T-helper 2 cell (primary cell): ENCODE measurements at places on chromosomes 6 and 20.

DNA sequence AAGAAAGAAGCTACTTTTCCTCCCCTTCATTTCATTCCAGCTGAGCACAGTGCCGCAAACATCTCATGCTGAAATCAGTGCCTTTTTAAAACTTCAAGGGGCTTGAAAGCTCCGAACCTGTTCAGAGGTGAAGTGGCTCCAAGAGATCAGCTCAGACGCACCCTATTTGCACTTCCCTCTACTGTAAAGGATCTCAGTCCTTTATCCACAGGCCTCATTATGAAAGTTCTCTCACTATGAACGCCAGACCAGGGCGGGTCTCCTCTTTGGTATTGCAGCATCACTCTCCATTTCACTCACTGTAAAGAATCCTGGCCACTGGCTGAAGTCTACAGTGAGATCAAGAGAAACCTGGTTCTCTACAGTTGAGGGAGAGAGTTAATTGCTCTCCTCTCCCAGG, 232.7 kb upstream of the POU3F2 start:
- no peak for DNase-seq

DNA sequence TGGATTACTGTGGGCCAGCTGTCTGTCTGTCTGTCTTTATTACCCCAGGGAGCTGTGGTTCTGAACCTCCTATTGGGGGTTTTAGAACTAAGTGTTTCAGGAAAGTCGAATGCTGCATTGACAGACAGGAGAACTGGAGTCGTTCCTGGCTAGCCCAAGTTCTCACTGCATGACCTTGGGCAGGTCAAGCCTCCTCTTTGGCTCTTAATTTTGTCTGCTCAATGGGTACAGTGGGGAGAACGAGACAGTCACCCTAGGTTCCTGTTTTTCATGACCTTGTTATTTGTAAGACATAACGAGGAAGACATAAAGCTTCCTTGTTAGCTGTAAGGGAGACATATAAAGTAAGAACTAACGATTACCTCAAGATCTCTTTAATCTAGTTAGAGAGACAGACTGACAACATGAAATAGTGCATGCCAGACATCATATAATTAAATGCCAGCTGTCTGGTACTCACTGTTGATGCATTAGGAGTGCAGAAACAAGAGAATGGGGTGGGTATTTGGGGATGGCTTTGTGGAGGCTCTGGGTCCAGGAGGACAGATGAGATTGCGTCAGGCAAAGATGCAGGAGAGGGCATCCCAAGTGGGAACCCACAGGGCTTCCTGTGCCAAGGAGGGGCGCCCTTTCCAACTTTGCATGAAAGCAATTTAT, 3.7 kb upstream of the CCDC167 start:
- peak; percentile 27 for DNase-seq

DNA sequence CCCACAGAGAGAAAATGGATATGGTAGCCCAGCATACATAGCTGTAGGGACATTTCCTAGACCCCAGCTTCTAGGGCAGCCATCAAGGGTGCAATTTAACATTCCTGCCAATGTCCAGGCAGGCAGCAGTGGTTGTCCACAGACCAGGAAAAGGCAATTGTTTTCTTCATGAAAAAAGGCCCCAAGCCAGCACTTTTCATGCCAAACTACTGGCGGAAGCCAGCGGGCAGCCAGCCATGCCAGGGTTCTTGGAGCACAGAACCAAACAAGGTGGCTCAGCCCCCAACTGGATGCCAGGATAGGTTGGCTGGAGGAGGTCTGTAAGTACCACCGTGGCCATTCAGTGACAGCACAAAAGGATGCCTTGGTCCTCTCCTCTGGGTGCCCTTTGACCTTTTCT, 94.6 kb downstream of the BANF2 start:
- no peak for DNase-seq

- DNase-seq, result no peak
Observed at GRCh38 chr6:69887026-69887425, 20.7 kb downstream of the COL19A1 start.

DNA sequence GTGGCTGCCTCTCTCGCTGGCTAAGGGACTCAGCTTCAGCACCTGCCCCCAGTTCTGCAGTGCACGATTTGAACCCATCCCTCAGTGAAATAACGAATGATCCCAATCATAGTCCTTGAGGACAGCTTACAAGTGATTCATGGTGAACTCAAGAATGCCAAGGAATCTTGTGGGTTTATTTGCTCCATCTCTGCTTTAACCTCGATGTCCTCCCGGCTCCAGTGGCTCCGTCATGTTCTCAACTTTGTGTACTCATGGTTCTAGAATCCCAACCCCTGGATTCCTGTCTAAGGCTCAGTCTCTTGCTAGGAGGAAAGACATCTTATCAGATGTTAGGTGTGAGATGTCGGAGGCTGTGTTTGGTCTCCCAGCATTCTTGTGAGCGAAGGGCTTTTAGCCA, 29.0 kb upstream of the GTSF1L start:
- DNase-seq, result no peak

DNA sequence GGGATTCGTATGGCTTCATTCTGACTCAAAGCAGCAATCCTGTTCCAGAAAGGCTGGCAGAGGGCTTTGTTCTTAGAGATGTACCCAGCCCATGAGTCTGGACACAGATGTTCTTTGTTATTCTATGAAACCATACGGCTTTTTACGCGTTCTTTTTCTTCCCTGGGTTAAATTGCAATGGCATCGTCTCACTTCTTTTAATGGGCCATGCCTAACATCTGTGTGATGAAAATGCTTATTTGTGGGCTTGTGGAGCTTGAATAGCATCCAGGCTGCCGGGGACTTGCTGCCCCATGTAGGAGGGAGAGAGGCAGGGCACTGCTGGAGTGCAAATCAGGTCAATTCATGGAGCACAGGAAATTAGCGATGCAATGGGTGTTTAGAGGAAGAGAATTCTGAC, 19.4 kb downstream of the FAM50B start:
- DNase-seq, result no peak

DNA sequence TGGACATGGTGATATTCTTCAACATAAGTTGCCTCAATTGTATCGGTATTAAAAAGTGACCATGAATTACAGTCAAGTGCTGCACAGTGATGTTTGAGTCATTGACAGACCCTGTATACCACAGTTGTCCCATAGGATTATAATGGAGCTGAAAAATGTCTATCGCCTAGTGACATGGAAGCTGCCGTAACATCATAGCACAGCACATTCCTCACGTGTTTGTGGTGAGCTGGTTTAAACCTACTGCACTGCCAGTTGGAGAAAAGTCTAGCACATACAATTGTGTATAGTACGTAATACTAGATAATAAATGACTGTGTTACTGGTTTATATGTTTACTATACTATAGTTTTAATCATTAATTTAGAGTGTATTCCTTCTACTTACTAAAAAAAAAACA, 150.2 kb downstream of the CDH26 start:
- no peak for DNase-seq

- no peak for DNase-seq
Observed at GRCh38 chr20:15012566-15012965, 675.2 kb upstream of the FLRT3 start.

- DNase-seq, result no peak
Observed at GRCh38 chr6:151765444-151765886, 42.0 kb upstream of the ESR1 start.

- DNase-seq, result no peak
Observed at GRCh38 chr6:131808460-131809269, 845 bp downstream of the ENPP1 start.

- no peak for DNase-seq
Observed at GRCh38 chr20:20759132-20759531, 46.7 kb upstream of the RALGAPA2 start.

GRCh38 chr20:62837790-62838127, 20.9 kb downstream of the COL9A3 start:
- no peak for DNase-seq

DNA sequence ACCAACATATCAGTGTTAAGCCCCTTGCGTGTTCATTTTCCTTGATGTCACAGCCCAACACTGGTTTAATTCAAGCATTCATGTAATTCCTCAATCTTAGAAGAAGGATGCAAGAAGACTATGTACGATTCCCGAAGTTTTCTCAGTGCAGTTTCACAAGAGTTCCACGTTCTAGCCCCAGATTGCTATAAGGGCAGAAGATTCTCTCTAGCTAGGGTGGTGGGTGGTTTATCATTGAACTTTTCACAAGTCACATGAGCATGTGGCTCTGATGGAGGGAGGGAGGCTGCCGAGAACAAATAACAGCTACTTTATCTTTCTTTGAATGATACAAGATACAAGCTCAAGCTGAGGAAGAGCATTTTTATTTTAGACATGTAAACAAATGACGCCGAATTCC, 71.9 kb upstream of the NHSL1 start:
- no peak for DNase-seq
